ENCODE measurements at places on chromosomes 2 and 18.

GRCh38 chr2:128787616-128788015, 468.9 kb upstream of the HS6ST1 start:
- H3K4me3 ChIP-seq: no peak overlapping the region
- no peaks in the 10 kb centered on the region for H3K36me3 ChIP-seq
- H3K4me1 ChIP-seq: no peaks in the 10 kb centered on the region
- no peak for DNase-seq
- H3K27ac ChIP-seq: no peak overlapping the region

DNA sequence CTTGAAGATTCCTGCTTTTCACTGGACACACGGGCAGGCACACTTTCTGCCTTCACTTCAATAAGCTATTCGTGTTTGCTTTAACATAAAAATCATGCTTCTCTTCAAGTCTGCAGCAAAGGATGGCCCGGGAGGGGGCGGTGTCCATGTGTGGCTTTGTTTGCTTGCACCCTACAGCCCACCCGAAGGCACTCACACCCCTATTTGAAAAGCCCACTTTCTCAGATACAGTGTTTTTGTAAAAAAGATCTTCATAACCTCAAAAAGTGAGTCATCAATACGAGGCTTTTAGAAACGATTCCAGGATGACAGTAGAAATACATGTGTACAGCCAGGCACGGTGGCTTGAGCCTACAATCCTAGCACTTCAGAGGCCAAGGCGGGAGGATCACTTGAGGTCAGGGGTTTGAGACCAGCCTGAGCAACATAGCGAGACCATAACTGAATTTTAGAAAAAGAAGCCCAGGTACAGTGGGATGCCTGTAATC, 36.5 kb upstream of the HPCAL1 start:
- H3K27me3 ChIP-seq: no peaks in the 10 kb centered on the region
- H3K27ac ChIP-seq: no peak overlapping the region
- H3K36me3 ChIP-seq: no peaks in the 10 kb centered on the region
- H3K4me1 ChIP-seq: peaks cover 17% of the 10 kb centered on the region

GRCh38 chr18:35026407-35027061, 14.7 kb upstream of the MAPRE2 start:
- DNase-seq: no peak
- no peaks in the 10 kb centered on the region for H3K36me3 ChIP-seq
- peaks cover 10% of the 10 kb centered on the region for H3K27me3 ChIP-seq
- H3K4me1 ChIP-seq: peaks cover 21% of the 10 kb centered on the region
- H3K27ac ChIP-seq: no peak overlapping the region
- H3K4me3 ChIP-seq: no peak overlapping the region

DNA sequence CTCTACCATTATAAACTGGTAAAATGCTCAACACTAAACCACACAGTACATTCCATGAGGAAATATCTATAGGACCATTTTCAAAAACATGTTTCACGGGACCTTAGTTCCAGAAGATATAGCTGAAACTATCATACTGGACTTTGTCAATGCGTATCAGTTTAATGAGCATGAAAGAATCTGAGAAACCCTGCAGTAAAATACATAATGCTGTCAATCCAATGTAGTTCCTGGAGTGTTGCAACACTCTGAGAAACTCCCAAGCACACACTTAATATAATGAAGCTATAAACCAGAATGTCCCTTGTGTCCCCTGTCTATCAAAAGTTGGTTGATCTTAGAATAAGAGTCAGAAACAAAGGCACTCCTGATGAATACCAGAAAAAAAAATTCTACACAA, 16.2 kb downstream of the IWS1 start:
- H3K36me3 ChIP-seq: peaks cover 56% of the 10 kb centered on the region
- no peak overlapping the region for H3K27ac ChIP-seq
- no peaks in the 10 kb centered on the region for H3K27me3 ChIP-seq
- DNase-seq: no peak

GRCh38 chr2:129877795-129878775, 101.4 kb upstream of the RAB6C start:
- H3K27ac ChIP-seq: no peak overlapping the region
- peak overlapping the region; percentile 19 for H3K4me3 ChIP-seq
- DNase-seq: peak; percentile 32

DNA sequence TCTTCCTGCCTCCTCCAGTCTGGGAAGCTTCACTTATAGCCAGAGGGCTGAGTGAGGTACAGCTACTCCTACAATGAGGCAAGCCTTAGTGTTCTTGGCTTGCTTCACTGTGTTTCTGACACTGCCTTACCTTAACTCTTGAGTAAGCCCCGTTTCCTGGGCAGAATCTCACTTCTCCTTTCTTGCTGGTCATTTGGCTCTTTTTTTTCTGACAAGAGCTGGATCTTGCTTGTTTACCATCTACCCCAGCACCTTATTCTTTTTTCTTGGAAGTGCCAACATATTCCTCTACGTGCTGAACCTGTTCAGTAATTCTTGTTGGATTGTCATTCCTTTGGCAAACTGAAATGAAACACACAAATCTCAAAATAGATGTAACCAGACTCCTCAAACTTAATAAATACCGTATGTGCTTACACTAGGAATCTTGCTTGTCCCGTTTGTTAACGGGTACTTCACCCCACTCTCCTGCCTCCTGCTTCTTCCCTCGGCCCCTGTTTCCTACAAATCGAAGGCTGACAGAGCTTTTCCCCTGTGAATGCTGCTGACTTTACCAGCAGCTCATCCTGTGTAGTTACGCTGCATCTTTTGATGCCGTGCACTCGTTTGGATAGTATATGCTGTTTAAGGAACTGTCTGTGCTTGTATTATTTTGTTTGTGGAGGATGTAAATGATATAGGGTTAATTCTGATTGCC, 132.2 kb downstream of the FMNL2 start:
- H3K4me1 ChIP-seq: peaks cover 29% of the 10 kb centered on the region
- no peaks in the 10 kb centered on the region for H3K27me3 ChIP-seq
- no peak for DNase-seq
- H3K27ac ChIP-seq: no peak overlapping the region
- H3K4me3 ChIP-seq: no peak overlapping the region

DNA sequence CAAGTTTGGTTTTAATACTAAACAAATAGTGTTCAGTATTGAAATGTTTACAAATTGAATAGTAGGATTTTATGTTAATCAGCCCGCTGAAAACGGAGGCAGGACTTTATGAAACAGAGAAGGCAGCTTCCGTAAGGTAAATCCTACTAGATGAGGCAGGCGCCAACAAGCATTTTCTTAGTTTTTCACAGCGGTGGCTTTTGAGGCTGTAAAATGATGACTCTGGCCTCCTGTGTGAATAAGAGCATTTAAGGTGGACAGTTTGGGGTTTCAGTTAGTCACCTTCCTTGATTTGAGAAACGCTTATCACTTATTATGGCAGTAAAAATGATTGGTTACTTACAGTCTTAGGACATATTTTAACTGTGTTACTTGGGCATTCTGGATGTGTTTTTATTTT, 212.9 kb downstream of the PTGR3 start:
- H3K27ac ChIP-seq: no peak overlapping the region
- no peaks in the 10 kb centered on the region for H3K36me3 ChIP-seq
- DNase-seq: no peak
- peaks cover 10% of the 10 kb centered on the region for H3K4me1 ChIP-seq
- no peak overlapping the region for H3K4me3 ChIP-seq
- H3K27me3 ChIP-seq: no peaks in the 10 kb centered on the region

GRCh38 chr2:151577116-151577515, 157.2 kb downstream of the NEB start:
- H3K27me3 ChIP-seq: no peaks in the 10 kb centered on the region
- no peaks in the 10 kb centered on the region for H3K4me1 ChIP-seq
- no peak overlapping the region for H3K4me3 ChIP-seq
